GM12864 (cell line): ENCODE measurements at places on chromosomes 5 and 9.

DNA sequence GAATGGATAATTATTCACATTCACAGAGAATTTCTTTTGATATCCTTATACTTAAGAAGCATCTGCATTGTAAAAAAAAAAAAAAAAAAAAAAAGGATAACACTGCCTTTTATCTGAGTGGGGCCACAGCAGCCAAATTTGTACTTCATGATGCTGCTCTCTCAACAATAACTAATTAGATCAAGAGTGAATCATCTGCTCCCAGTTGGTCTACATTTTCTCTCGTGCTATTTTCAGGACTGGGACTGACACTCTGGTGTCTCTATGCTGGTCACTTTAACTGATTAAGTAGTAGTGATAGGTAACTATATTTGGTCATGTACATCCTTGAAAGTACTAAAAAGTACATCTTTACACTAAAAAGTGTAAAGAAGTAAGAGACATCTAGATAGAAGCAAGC lies 90.1 kb downstream of the RFX3 start:
- DNase-seq: no peak

DNA sequence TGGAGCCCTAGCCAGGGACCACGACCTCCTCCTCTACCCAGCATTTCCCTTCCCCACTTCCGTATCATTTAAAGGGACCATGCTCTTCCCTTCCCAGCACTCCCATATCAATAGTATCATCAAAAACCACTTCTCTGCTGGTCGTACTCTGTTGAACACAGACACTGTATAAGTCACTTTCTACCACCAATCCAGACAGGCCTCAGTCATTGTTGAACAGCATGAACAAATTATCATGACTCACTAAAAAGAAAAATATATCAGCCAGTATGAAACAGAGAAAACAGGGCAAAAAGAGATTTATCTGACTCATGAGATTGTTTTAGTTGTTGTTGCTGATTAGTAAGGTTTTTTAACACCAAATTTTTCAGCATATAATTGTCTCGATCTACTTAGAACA lies 89.8 kb downstream of the CDKN2A start:
- DNase-seq: no peak

DNA sequence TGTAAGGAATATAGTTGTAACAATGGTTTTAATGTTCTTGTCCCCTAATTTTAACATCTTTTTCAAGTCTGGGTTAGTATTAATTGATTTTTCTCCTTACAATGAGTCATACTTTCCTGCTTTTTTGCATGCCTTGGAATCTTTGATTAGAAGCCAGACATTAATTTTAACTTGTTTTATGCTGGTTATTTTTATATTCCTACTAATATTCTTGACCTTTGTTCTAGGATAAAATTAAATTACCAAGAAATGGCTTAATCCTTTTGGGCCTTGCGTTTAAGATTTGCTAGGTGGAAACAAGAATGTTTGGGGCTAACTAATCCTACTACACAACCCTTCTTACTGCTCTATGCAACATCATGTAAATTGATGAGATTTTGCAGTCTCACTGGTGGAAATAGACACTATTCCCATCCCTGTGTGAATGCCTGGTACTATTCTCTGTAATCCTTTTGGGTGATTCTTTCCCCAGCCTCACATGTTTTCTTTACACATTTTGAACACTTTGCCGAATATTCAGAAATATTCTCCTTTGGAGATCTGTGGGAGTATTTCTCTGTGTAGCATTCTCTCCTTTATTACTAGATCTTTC lies 47.2 kb downstream of the ZCCHC7 start:
- no peak for DNase-seq

DNA sequence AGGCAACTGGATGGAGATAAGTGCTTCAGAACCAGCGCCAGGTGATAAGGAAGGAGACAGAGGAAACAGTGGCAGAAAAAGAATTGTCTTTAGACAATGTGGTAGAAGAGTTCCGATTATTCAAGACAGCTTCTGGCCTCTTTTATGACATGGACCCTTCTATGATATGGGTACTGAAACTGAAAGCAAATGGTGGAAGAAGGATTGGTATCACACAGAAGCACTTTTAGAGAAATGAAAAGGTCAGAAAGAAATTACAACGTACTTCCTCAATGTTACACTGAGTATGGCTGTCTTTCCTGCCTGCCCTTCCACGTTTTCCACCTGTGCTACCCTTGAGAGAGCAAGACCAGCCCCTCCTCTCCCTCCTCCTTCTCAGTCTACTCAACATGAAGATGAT lies 959.3 kb downstream of the DNAH5 start:
- no peak for DNase-seq

- DNase-seq: no peak
Measured at GRCh38 chr5:17428176-17428800, 69.7 kb upstream of the TAF11L2 start.

DNA sequence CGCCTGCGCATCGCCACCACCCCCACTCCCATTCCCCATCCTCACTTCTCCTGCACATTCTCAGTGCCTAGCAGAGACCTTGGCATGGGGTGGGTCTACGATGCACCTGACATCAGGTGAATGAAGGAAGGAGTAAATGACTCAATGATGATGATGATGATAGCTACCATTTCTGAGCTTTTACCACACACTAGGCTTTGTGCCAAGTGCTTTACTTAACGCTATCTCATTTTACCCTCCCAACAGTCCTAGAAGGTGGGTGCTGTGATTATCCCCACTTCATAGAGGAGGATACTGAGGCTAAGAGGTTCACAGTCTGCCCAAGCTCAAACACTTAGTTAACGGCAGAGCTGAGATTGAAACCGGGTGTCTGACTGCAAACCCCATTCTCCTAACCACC lies 27.1 kb downstream of the CAMK2A start:
- no peak for DNase-seq

- no peak for DNase-seq
Measured at GRCh38 chr9:87381746-87382145, 115.9 kb upstream of the DAPK1 start.

DNA sequence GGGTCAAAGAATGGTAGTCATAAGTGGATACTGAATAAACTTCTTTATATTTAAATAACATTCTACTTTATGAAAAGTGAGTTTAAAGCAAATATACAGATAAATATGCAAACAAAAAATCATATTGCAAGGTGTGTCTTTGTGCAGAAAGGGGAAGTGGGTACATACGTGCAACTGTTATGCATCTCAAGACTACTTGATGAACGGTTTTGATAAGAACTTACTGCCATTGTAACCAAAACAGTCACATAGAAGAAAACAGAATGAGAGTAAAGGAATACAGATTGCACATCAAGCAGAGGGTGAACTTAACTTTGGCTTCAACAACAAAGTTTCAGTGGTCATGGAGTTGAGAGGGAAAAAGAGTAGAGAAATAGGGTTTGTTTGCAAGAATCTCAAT lies 9.9 kb downstream of the CAMK4 start:
- no peak for DNase-seq

GRCh38 chr9:68951879-68952659 lies 61.8 kb downstream of the PRKACG start:
- DNase-seq: no peak

DNA sequence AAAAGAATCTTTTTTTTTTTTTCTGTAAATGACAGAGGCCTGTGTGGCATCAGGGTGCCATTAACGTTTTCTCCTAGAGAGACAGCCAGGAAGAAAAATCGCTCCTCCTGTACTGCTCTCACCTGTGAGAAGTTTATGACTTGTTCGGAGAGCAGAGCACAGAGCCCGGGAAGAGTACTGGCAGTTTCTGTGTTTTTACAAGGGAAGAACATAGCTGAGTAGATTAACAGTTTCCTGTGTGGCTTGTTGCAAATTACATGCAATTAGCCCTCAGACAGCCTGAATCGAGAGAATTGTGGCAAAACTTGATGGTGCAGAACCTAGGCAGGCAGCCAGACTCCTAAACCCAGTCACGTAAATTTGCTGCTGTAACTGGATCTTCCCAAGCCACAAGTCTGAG lies 32.1 kb downstream of the PRKACG start:
- no peak for DNase-seq

GRCh38 chr5:53355931-53356330 lies 124.5 kb upstream of the FST start:
- no peak for DNase-seq

DNA sequence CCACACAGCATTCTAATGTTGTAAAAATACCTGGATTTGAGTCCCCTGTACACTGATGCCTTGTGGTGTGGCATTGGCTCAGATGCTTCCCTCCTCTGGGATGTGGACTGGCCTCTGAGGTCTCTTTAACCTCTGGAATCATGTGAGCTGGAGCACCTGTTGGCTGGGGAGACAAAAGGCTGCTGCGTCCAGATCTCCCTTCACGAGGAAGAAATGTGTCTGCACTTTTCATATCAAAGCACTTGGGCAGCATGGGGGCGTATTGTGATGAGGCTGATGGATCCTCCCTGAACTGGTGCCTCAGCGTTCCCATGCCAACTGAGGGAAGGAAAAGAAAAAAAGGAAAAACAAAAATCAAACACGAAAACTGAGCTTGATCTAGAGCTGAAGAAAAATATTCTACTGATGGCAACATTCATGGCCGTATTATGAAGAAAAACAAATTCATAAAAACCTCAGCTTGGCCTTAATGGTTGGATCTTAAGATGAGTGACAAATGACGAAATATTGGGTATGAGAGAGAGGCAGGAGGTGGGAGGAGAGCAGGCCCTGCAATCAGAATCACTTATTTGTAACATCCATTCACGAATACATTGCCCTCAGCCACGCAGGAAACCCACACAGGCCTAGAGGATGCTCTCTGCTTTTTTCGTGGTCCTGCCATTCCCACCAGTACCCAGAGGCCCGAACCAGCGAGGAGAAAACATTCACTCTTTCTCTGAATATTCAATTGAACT lies 26.2 kb downstream of the GRIA1 start:
- no peak for DNase-seq

GRCh38 chr9:89398621-89399020 lies 80.3 kb downstream of the SECISBP2 start:
- DNase-seq: no peak

GRCh38 chr9:131731237-131731636 lies 8.6 kb downstream of the RAPGEF1 start:
- no peak for DNase-seq

DNA sequence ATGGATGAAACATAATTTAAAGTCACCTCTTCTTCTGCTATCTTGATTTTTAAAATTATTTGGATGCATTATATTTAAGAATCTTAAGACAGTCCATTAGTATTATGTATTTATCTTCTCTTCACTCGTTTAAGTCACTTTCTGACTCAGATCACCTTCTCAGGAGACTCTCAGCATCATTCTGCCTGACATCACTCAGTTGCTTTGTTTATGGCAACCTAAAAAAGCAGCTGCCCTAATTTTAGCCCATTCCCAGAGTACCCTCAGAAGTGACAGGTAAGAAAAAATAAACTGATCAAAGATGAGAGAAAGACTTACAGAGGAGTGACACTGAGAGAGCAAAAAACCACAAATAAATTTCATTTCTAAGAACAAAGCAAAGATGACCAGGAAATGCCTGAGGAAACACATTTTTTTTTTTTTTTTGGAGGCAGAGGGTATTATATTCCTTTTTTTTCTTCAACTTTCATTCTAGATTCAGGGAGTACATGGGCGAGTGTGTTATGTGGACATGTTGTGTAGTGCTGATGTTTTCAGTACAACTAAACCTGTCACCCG lies 140.5 kb downstream of the MUSK start:
- DNase-seq: peak; percentile 44
